T47D (cell line): ENCODE measurements at places on chromosomes 2 and 18.
A peak's percentile ranks its signal among the peaks of the same experiment; 100 is the strongest.

GRCh38 chr2:234308813-234309195 lies 188.1 kb downstream of the ARL4C start:
- DNase-seq: no peak

DNA sequence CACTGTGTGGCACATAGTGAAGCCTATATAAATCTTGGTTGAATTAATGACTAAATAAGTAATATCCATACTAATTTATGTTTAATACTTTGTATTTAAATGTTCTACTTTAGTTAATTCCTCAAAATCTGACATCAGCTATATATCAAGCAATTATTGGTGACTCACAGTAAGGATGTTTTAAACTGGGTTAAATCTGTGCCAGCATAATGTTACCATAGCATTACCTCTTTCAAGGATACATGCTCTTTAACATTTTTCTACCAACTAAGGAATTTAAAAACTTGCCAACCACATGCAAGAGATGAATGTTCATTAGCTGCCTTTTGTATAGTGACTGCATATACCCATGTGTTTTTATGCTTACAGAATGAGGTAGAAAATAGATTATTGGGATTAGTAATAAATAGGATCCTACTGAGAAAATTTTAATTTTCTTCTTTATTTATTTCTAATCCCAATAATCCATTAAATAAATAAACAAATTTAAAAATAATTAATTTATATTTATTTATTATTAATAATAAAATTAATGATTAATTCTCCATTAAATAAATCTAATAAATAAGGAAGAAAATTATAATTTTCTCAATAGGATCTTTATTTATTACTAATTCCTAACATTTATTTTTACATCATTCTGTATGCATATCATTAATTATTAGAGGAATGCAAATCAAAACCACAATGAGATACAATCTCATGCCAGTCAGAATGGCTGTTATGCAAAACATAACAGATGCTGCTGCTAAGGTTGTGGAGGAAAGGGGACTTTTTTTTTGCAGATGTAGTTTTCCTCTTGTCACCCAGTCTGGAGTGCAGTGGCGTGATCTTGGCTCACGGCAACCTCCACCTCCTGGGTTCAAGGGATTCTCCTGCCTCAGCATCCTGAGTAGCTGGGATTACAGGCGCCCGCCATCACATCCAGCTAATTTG lies 410.7 kb upstream of the DSEL start:
- DNase-seq: no peak

DNA sequence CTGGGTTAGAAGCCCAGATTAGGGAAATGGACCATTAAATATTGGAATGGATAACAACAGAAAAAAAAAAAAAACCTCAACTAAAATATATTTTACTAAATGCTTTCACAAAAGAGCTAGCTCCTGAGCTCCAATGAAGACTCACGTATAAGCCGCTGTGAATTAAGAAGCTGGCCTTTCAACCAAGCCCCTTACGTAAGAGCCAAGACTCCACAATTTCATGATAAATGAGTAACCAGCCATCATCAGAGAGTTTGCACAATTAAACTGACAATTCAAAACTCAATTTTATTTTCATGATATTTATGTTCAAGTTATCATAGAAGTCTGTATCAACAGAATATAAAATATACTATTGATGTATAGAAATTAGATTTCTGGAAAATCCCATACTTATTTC lies 70.7 kb upstream of the HNRNPA3 start:
- DNase-seq: no peak

DNA sequence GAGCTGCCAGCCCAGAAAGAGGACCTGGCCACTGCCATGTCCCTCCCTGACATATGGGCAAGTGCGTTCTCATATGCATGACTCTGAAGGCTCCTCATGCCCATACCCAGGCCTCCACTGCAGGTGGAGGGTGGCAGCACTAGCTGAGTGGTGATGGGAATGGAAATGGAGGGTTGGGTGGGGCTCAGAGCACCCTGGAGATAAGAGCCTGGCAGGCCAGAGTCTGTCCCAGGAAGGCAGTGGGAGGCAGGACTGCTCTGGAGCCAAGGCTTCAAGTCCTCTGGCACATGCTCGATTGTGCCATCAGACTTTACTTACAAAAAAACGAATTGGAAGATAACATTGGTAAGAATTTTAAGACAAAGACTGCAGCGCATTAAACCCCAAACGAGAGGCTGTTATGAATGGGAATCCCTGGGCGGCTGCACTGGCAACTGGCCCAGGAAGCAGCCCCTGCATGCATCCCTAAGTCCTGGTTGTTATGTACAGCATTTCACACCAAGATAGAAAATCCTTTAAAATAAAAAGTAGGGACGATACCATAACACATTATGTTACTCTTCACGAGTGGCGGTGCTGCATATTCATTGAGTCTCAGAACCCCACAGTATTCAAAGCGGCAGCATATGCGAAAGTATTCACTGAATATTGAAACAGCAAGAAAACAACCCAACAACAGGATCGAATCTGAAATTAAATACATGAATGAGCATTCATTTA lies 81.7 kb upstream of the FAM98A start:
- DNase-seq: no peak

GRCh38 chr2:160387558-160388262 lies 105.9 kb downstream of the RBMS1 start:
- no peak for DNase-seq

DNA sequence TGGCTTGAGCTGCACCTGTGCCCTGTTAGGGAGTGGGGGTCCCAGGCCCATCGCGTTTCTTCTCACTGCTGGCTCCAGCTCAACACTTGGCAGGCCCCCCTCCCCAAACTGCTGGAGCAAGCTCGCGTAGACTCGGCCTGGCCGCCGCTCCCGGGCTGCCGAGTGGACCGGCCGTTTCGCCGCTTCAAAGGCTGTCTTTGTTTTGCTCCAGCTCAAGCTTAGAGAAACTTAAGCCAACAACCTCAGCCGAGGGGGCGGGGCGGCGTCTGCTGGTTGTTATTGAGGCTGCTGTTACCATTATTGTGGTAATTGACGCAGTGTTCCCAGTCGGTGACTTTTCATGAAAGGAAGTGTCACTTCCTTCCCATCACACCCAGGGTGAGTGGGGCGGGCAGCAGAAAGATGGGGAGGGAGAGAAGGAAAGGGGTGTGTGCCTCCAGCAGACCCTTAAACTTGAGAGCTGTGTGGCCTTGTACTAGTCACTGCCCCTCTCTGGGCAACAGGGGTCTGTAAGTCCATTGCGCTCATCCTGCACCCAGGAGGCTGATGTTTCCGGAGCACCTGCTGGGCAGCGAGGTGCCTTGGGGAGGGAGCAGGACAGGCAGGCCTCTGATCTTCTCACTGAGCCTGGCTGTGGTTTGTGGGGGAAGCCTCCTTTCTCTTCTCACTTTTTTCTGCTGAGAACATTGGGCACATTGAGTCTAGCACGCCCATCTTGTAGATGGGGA lies 2.1 kb downstream of the ARID5A start:
- DNase-seq: no peak

DNA sequence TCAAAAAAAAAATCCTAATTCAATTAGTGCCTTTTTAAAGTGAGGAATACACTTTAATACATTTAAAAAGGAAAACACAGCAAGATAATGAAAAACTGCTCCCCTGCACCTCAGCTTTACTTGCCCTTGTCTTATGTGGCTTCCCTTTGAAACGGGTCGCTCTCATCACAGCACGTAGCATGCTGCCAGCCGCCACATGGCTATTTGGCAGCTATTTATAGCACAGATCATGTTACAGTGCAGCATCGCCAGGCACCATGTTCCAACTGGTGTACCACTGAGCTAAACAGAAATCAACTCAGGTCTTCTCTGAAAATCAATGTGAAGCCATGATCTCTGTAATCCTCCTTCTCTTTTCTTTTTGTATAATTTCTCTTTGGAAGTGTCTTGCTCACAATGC lies 65.1 kb downstream of the TMEM182 start:
- DNase-seq: no peak

DNA sequence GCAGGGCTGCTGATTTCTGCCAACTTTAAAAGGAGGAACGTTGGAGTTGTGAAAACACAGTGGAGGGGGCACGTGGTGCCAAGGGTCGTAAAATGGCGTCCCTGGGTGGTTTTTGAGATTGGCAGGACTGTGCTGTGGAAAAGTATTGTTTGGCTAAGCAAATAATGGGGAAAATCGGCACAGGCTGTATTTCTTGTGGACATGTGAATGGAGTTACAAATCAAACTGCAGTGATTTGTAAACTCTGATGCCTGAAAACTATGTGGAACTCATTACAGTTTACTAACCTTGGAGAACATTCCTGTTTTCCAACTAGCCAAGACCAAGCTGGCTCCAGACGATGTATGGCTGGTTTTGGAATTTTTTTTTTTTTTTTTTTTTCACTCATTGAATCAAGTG lies 68.7 kb downstream of the KCTD1 start:
- no peak for DNase-seq

- no peak for DNase-seq
Measured at GRCh38 chr18:9758624-9759075, 50.5 kb downstream of the RAB31 start.

- DNase-seq: no peak
Measured at GRCh38 chr2:170201734-170202393, 23.9 kb downstream of the MYO3B start.

- DNase-seq: no peak
Measured at GRCh38 chr2:149538138-149538833, 49.3 kb downstream of the MMADHC start.

DNA sequence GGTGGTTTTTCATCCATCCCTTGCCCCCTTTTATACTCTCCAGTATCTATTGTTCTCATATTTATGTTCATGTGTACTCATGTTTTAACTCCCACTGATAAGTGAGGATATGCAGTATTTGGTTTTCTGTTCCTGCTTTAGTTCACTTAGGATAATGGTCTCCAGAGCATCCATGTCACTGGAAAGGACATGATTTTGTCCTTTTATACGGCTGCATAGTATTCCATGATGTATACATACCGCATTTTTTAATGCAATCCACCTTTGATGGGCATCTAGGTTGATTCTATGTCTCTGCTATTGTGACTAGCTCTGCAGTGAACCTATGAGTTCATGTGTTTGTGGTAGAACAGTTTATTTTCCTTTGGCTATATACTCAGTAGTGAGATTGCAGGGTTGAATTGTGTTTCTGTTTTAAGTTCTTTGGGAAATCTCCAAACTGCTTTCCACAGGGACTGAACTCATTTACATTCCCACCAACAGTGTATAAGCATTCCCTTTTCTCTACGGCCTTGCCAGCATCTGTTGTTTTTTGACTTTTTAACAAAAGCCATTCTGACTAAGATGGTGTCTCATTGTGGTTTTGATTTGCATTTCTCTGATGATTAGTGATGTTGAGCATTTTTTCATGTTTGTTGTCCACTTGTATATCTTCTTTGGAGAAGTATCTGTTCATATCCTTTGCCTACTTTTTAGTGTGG lies 420.2 kb downstream of the THSD7B start:
- no peak for DNase-seq

- DNase-seq: no peak
Measured at GRCh38 chr2:147614979-147615470, 229.8 kb upstream of the ACVR2A start.

- no peak for DNase-seq
Measured at GRCh38 chr2:206031950-206032567, 53.9 kb downstream of the INO80D start.

DNA sequence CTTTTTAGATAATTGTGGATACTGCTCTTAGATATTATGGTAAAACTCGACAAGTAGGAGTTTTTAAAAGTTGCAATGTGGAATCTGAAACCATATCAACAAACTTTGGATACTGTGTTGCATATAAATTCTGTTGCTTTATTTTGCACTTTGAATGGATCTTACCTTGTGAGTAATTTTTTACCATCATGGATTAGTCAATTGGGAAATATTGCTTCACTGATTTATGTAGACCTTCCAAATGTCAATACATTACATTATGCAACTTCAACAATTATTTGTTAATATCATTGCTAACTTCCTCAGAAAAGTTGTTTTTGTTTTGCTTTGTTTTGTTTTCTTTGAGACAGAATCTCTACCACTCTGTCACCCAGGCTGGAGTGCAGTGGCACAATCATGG lies 102.0 kb upstream of the SLC38A11 start:
- DNase-seq: no peak

GRCh38 chr2:241540401-241540770 lies 18.2 kb upstream of the BOK start:
- DNase-seq: peak; percentile 39

DNA sequence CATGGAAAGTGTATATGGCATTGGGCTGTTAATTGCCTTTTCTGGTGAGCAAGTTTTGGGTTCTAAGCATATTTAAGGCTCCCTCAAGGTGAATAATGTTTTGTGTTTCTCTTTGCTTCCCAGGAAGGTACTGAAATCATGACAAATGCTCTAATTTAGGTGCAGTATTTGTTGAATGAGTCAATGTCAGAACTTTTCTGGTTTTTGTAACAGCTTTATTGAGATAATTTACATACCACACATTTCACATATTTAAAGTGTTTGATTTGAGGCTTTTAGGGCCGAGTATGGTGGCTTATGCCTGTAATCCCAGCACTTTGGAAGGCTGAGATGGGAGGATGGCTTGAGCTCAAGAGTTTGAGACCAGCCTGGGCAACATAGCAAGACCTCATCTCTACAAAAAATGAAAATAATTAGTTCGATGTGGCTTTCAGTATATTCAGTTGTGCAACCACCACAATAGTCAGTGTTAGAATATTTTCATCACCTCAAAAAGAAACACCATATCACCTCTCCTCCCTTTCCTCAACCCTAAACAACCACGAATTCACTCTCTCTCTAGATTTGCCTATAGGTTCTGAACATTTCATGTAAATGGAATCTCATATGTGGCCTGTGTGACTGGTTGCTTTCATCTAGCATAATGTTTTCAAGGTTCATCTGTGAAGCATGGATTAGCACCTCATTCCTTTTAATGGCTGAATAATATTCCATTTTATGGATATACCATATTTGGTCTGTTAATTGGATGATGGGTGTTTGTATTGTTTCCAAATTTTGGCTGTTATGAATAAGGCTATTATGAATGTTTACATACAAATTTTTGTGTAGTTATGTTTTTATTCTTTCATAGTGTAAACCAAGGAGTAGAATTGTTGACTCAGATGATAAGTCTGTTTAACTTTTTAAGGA lies 54.9 kb downstream of the MGAT5 start:
- no peak for DNase-seq

DNA sequence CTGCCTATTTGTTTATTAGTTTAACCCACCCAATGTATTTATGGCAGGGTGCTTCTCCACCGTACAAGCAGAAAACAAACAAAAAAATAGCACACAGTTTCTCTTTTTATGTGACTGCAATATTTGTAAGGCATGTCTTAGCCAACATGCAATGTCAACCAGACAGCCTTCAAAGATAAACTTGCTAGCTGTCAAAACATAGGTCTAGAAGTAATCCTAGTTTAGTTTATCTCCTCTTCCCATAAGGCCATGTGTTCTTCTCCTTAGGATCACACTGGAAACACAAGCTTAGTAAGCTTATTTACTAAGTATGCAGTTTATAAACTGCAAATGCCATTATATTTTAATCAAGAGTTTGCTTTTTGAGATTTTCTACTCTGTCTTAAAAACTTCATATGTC lies 75.6 kb downstream of the LDAH start:
- no peak for DNase-seq

DNA sequence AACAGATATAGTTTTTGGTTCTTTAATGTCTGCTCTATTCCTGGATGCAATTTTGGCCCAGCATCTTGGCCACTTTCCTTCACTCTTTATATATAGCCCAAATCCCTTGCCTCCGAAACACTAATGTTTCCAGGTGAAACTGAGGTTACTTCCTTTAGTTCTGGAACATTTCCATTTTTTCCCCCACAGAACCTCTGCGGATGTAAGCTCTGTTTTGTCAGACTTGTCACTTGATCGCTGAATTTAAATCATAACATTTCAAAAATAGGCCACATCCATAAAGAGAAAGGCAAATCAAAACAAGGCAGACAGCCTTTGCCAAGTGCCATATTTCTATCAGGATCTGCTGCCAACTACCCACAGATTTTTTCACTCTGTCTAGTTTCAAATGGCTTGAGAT lies 115.1 kb downstream of the ANKRD44 start:
- no peak for DNase-seq
